ENCODE measurements at places on chromosomes 1 and 21.
A peak's percentile ranks its signal among the peaks of the same experiment; 100 is the strongest.

DNA sequence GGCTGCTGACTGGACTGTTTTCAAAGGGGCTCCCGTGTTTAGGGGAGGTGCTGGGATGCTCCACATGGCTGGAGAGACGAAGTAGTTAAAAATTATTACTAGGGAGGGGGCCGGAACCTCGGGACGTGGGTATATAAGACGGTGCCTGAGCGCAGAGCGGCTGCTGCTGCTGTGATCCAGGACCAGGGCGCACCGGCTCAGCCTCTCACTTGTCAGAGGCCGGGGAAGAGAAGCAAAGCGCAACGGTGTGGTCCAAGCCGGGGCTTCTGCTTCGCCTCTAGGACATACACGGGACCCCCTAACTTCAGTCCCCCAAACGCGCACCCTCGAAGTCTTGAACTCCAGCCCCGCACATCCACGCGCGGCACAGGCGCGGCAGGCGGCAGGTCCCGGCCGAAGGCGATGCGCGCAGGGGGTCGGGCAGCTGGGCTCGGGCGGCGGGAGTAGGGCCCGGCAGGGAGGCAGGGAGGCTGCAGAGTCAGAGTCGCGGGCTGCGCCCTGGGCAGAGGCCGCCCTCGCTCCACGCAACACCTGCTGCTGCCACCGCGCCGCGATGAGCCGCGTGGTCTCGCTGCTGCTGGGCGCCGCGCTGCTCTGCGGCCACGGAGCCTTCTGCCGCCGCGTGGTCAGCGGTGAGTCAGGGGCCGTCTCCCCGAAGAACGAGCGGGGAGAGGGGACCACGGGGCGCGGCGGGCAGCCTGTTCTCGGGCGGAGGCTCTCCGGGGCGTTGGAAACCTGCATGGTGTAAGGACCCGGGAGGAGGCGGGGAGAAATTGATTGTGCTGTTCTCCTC lies at the start of gene CHODL:
Gene CHODL, plus strand, starts transcription at position 163 of the 793 bp plus-strand sequence. Its CDS starts 391 bp downstream, at position 554.
- no peak for DNase-seq

GRCh38 chr1:90970208-90970607 lies 51.6 kb downstream of the ZNF644 start:
- DNase-seq = no peak

- no peak for DNase-seq
Observed at GRCh38 chr1:230870916-230871315, 2.6 kb upstream of the C1orf198 start.

- peak; percentile 19 for DNase-seq
Observed at GRCh38 chr1:220789532-220790147, 2.9 kb downstream of the MTARC1 start.

DNA sequence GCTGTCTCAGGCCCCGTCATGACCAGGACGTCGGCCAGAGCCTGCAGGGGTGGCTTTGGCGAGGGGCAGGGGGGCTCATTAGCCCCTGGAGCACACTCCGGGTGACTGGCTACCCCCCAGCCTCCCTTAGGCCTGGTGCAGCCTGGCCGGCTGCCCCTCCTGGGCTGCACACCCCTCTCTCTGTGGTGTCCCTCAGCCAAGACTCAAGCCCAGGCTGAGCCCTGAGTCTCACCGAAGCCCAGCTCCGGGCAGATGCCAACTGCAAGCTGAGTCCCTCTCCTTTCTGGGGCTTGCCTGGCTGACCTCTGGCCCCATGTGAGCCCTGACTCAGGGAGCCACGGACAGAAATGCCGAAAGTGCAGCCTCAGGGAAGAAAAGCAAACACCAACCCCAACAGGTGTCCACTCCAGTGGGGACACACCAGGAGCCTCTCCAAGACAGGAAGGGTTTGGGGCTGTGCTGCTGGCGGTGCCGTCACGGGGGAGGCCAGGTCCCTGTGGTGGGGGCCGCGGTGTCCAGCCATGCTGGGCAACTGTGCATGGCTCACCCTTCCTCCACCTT lies 5.3 kb upstream of the IBA57 start:
- DNase-seq = no peak

DNA sequence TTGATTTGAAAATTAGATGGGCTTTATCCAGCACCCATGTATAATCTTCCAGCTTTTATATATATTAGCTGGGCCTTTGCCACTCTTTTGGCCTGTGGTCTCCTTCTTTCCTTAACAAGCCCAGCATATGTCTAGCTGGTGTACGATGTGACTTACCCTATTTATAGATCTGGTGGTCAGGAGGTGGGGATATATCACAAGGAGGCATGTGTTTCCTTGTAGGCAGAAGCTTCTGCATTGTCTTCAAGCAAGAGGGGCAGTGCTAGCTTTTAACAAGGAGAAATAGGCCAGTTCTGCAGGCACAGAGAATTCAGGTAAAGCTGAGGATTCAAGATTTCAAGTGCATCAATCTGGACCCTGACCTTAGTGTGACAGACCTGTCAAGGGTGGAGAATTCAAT lies 38.0 kb upstream of the DNASE2B start:
- peak; percentile 24 for DNase-seq

DNA sequence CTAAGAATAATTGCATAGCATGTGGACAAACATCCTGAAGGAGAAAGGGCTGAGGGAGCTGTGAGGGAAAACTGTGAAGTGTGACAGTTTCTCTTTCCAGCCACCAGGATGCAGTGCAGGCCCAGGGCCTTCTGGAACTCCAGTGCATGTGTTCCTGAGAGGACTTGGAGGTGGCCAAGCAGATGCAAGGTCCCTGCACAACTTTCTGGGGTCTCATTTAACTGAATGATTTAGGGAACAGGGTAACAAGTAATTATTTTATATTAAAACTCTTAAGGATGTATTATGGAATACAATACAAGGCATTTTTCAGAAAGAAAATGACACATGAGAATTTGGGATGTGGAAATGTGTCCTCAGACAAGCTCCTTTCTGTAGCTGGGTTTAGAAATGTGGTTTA lies 61.2 kb upstream of the MCOLN3 start:
- DNase-seq = peak; percentile 79

- peak; percentile 25 for DNase-seq
Observed at GRCh38 chr1:204448344-204448964, 36.8 kb upstream of the PPP1R15B start.

GRCh38 chr1:8497210-8497819 lies 179.4 kb downstream of the SLC45A1 start:
- DNase-seq = no peak

GRCh38 chr1:119799599-119800177 lies 11.6 kb downstream of the REG4 start:
- no peak for DNase-seq

DNA sequence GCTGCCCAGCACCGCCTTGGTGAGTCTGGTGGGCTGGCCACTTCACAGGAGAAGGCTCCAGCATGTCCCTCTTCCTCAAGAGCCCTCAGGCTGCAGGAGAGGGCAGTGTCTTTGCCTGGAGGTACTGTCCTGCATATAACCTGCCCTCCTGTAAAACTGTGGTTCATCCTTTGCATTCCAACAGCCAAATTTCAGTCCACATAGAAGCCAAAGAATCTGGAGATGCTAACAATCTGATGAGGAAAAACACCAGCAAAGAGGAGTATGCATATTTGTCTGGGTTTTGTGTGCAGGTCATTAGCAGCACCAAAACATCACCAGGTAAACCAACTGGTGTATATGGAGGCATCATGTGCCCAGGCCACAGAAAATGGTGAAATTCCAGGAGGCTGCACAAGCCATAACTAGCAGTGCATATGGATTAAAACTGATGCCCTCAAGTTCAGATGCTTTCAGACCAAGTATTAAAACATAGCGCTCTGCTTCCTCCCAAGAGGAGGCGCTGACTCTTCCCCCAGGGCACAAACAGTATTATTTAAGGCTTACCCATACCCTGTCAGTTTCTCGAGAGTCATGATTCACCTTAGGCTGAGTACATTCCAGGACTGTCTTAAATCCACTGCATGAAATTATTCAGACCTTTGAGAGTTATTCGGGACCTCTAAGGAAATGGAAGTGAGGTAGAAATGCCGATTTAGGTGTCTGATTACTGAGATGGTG lies 150.5 kb upstream of the COA6 start:
- DNase-seq = no peak

- peak; percentile 21 for DNase-seq
Observed at GRCh38 chr1:93839307-93839706, 39.7 kb downstream of the DNTTIP2 start.

- DNase-seq = peak; percentile 11
Observed at GRCh38 chr1:229070168-229070567, 200.7 kb upstream of the RAB4A start.

- DNase-seq = peak; percentile 79
Observed at GRCh38 chr1:117654493-117655219, 48.8 kb downstream of the TENT5C start.

- DNase-seq = peak; percentile 74
Observed at GRCh38 chr1:168220470-168220871, 5.3 kb upstream of the SFT2D2 start.

GRCh38 chr1:233819042-233819441 lies 85.4 kb upstream of the SLC35F3 start:
- DNase-seq = no peak

DNA sequence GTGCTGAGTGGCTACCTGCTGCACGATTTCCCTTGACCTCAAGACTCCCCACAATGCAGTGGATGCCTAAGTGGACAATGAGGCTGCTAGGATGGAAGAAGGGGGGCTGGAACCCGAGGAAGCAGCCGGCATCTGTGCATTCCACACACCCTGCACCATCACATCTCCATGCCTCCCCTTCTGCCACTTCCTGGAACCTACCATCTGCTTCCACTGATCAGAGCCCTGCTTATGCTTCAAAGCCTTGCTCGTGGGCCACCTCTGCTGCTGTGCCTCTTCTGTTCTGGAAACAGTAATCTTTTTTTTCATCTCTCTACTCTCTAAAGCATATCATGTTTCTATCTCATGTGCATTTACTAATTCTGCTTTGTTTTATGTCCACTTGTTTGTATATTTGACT lies 66.2 kb upstream of the WDR26 start:
- no peak for DNase-seq

GRCh38 chr1:25572708-25573590 lies 29.5 kb downstream of the LDLRAP1 start:
- peak; percentile 69 for DNase-seq

DNA sequence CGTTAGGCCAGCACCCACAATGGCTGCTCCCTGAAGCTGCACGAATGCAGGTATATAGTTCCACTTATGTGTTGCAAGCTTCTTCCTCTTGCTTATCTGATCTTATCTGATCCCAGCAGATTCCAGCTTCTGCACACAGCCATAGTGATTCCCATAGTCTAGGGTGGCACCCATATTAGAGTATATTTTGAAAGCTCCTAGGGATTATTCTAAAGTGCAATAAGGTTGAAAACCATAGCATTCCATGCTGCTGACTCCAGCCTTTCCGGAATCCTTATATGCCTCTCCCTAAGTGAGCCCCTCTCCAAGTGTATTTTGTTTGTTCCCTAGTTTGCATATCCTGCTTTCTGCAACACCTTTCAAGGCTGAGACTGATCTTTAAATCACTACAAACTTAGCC lies 432.0 kb downstream of the SETD4 start:
- no peak for DNase-seq

- DNase-seq = no peak
Observed at GRCh38 chr1:15283526-15283925, 36.5 kb downstream of the FHAD1 start.

DNA sequence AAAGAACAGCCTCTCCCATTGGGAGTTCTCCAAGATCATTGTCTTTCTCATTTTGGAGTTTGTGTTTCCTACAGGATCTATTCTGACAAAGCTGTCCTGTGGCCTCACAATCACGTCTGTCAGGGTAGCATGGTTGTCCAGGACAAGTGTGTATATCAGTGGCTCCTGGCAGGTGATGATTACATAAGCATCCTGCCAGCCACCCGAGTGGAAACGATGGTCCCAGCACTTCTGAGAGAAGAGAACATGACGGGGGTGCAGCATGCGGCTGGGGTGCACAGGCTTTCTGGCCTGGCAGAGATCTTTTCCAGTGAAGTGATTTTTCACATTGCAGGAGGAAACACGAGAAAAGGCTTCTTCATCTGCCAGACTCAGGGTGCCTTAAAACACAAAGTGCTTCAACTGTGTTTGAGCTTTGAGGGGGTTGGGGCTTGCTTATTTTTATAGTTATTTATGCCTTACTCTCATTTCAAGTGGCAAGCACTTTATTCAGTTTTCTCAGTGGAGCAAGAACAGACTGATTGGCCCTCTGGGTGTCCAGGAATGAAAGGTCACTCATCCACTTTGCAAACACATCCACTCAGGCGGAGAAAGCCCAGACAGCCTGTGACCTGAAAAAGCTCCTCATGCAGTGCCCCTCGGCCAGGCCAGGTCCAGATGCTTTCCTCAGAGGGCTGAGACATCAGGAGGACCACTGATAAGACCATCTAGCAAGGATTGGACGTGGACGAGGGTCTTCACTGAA lies 186.0 kb downstream of the DUSP10 start:
- DNase-seq = no peak

DNA sequence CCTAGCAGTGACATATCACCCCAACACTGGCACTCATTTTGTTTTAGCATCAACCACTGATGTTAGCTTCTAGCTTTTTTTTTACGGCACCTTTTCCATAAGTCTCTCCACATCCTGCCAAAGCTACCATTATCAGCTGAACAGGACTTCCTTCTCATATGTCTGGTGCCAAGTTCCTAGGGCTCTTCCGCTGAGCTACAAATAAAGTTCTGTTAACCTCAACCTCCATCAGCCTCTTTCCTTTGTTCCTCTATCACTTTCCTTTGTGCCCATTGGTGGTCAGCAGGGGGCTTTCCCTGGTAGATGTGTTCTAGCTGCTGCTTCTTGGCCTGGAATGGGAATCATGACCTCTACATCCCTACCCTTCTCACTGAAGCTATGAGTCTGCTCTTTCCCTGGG lies 163.8 kb downstream of the FAF1 start:
- no peak for DNase-seq

DNA sequence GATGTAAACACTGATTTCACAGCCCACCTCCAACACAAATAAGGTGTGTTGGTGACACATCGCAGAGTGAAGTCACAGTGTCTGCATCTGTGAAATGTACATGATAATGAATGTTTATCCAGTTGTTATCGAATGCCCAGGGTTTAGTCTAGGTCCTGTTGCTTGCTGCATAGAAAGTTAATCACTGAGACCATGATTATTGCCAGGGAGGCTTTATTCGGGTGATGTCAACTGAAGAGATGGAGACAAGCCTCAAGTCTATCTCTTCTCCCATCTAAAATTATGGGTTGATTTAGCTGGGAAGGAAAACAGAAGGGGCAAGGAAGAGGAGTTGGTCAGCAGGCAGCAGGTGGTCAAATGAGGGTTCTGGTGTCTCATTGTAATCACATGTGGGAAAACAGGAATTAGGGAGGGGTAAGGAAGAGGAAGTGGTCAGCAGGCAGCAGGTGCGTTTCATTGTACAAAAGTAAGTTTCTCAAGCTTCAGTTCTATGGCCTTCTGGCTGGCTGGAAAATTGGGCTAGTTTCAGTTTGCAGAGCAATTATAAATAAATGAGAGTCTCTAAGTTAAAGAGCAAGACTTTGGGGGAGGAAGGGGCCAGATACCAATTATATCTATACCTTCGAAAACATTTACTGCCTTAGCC lies 146.3 kb upstream of the DNAH14 start:
- DNase-seq = peak; percentile 37

DNA sequence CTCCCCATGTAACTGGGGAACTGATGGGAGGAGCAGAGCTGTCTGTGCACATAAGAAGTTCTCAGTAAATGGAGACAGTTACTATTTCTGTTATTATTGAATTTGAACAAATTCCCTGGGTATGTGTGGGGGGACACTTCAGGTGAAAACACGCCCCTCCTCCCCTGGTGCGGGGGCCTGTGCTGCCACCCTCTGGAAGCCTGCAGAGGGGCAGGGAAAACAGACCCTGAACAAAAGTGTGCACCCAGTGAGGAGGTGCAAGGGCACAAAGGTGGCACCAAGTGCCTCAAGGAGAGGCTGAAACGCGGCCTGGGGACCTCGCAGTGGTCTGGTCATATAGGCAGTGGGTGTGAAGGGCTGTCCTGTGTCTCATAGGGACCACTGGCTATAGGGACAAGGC lies 18.2 kb upstream of the NADK start:
- no peak for DNase-seq

All from OCI-M1 (cell line).